Activated B cell treated with CpG ODN at 0.5 μM for 24 hours (primary cell): ENCODE measurements at places on chromosomes 2 and 18.

GRCh38 chr2:176832086-176832485 is 380.5 kb upstream of the HNRNPA3 start:
- no peak overlapping the region for H3K27ac ChIP-seq
- H3K4me3 ChIP-seq: no peak overlapping the region
- DNase-seq: no peak
- H3K27me3 ChIP-seq: peaks cover 13% of the 10 kb centered on the region
- no peaks in the 10 kb centered on the region for H3K36me3 ChIP-seq

DNA sequence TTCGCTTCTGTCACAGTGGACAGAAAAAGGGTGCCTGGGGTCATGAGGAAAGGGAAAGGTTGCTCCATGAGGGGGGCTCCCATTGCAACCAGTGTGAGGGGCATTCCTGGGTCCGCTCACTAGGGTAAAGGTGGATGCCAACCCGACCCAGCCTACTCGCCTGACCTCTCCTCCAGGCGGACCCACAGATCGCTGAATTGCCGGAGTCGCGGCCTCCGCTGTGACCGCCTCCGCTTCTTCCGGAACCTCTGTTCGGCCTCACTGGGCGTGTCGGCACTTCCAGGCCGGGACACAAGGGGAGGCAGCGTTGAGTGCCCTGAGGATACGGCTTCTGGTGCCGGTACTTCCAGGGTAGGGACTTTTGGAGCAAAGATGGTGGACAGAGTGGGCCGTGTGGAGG is 57.1 kb downstream of the TRABD2A start:
- H3K4me1 ChIP-seq: no peaks in the 10 kb centered on the region
- DNase-seq: no peak
- H3K27ac ChIP-seq: no peak overlapping the region
- no peak overlapping the region for H3K4me3 ChIP-seq

GRCh38 chr2:153543635-153544071 is 65.1 kb upstream of the RPRM start:
- no peak overlapping the region for H3K27ac ChIP-seq
- no peaks in the 10 kb centered on the region for H3K36me3 ChIP-seq
- H3K4me3 ChIP-seq: no peak overlapping the region

DNA sequence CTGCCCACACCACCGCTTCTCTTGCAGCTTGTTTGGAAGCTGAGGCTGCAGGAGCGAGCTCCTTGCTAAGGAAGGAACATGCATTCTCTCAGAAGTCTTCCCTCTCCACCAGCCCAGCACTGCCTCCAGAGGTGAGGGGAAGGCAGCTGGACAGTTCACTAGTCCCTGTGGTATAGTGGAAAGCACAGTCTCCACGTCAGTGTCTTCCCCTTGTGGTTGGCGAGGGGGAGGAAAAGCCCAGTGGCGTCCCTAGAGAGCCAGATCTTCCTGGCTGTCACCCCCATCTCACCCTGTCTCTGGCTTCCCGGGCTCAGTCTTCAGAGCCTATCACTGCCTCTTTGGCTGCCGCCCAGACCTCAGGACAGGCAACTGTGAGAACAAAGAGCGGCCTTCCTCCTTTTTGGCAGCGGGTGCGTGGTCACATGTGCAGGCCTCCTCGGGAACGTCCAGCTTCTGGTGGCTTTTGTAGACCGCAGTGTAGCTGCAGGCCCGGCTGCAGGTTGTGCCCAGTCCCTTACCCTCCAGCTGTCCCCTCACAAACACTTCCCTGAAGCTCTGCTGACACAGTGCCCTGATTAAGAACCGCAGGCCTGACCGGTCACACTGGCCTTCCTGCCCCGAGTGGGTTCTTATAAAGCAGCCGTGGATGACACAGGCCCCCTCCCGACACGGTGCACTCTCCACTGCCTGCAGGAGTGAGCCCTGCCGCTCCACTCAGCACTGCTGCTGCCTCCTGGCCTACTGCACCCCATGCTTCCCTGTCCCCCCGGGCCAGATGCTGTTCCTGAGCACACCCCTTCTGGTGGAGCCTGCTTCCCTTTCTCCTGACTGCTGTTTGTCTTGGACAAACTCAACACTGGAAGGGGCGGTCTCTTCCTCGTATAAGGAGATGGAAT is 90.9 kb downstream of the RNF144A start:
- DNase-seq: no peak
- H3K27ac ChIP-seq: no peak overlapping the region
- peaks cover 3% of the 10 kb centered on the region for H3K27me3 ChIP-seq
- H3K4me1 ChIP-seq: peaks cover 33% of the 10 kb centered on the region

DNA sequence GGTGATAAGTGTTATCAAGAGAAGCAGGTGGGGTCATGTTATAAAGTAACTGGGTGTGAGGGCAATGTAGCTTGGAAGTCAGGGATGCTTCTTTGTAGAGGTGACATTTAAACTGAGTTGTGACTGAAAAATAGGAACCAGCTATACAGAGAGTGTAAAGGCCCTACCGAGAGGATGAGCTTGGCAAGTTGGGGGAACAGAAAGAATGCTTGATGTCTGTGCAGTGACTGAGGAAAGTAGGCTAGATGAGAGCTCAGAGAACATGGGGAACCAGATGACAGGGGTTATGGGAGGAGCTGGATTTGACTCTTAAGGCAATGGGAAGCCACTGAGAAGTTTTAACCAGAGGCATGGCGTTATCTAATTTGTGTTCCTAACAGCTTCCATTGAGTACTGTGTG is 115.3 kb downstream of the DOCK10 start:
- H3K4me3 ChIP-seq: peak overlapping the region; percentile 44
- peak overlapping the region; percentile 78 for H3K27ac ChIP-seq
- no peaks in the 10 kb centered on the region for H3K27me3 ChIP-seq
- DNase-seq: no peak

DNA sequence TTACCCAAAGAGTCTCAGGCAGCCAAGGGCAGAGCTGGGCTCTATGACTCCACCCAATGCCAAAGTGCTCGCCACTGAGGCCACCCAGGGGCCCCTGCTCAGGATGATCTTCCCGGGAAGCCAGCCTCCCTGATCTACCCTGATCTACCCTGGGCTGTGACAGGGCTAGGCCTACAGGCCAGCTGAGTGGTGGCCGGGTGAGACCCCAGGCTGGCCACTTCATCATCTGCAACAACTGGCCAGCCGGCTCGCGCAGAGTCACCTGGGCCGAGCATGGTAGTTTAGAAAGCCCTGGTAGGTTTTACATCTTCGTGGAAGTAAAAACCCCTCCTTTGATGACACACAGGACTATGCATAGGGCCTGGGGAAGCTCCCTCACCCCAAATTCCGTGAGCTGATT is 276.3 kb downstream of the NDUFA10 start:
- no peaks in the 10 kb centered on the region for H3K27me3 ChIP-seq
- H3K4me1 ChIP-seq: peaks cover 4% of the 10 kb centered on the region

GRCh38 chr18:61765097-61765496 is 127.7 kb downstream of the RNF152 start:
- H3K27me3 ChIP-seq: peaks cover 4% of the 10 kb centered on the region
- no peaks in the 10 kb centered on the region for H3K4me1 ChIP-seq
- no peak overlapping the region for H3K4me3 ChIP-seq
- H3K36me3 ChIP-seq: no peaks in the 10 kb centered on the region

- no peaks in the 10 kb centered on the region for H3K4me1 ChIP-seq
- no peak for DNase-seq
- no peak overlapping the region for H3K27ac ChIP-seq
- no peaks in the 10 kb centered on the region for H3K36me3 ChIP-seq
These were observed 122.1 kb upstream of the HS6ST1 start for GRCh38 chr2:128440666-128441340.

GRCh38 chr2:208982831-208983230 is 441.0 kb upstream of the MAP2 start:
- H3K4me1 ChIP-seq: no peaks in the 10 kb centered on the region
- DNase-seq: no peak
- H3K27ac ChIP-seq: no peak overlapping the region
- H3K4me3 ChIP-seq: no peak overlapping the region
- H3K27me3 ChIP-seq: no peaks in the 10 kb centered on the region
- H3K36me3 ChIP-seq: no peaks in the 10 kb centered on the region

GRCh38 chr2:197259470-197259999 is 51.0 kb downstream of the ANKRD44 start:
- H3K27me3 ChIP-seq: no peaks in the 10 kb centered on the region
- peak overlapping the region; percentile 55 for H3K4me3 ChIP-seq
- no peak for DNase-seq
- peaks cover 84% of the 10 kb centered on the region for H3K4me1 ChIP-seq

DNA sequence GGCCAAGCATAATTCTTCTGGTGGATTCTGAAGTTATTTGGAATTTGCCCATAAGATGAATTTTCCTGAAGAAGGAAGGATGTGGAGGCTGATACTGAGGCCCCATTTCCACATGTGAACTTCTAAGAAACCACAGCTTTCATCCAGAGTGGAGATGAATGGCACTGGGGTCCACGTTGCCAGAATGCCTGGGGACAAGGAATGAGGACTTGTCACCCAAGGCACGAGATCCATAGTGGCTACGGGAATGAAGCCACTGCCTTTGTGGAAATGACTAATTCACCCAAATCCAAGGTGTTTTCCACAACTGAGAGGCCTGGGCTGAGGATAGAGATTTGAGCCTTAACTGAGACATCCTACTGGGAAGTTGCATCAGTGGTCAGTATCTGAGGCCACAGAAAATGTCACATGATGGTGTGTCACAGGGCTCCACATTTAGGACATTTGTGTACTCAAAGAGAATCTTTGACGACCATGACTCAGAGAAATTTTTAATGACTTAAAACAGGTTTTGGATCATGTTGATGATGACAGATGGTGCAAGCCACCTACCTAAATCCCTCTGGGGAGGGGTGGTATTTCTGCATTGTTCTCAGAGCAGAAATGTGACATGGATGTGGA is 286.1 kb downstream of the SOX11 start:
- no peaks in the 10 kb centered on the region for H3K27me3 ChIP-seq
- no peak overlapping the region for H3K27ac ChIP-seq
- no peak overlapping the region for H3K4me3 ChIP-seq
- H3K36me3 ChIP-seq: no peaks in the 10 kb centered on the region
- H3K4me1 ChIP-seq: no peaks in the 10 kb centered on the region
- no peak for DNase-seq
